Kidney epithelial cell (primary cell): ENCODE measurements at places on chromosomes 3 and 15.

- no peak for DNase-seq
These were observed 21.8 kb upstream of the GPR156 start for GRCh38 chr3:120306519-120307455.

DNA sequence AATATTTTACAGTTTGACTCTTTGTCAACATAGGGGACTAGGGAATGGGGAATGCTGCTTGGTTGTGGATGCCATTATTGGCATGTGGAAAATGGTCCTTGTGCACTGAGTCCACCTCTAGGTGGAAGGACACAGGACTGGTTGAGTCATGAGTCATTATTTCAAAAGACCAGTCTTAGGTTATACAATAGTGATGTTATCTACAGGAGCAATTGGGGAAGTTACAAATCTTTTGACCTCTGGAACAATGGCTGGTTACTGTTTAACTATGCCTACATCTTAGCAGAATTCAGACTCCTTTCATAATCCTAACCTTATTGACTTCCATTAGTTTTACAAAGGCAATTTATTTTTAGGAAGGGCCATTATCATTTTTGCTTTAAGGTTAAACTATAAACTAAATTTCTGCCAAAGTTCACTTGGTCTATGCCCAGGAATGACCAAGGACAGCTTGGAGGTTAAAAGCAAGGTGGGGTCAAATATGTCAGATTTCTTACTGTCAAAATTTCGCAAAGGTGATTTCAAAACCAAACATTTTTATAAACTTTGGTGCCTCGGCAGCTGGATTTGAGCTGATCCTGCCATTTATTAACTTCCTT lies 11.8 kb upstream of the CCR8 start:
- DNase-seq = peak; percentile 29

GRCh38 chr3:131501949-131502348 lies 822 bp downstream of the MRPL3 start:
- DNase-seq = no peak

DNA sequence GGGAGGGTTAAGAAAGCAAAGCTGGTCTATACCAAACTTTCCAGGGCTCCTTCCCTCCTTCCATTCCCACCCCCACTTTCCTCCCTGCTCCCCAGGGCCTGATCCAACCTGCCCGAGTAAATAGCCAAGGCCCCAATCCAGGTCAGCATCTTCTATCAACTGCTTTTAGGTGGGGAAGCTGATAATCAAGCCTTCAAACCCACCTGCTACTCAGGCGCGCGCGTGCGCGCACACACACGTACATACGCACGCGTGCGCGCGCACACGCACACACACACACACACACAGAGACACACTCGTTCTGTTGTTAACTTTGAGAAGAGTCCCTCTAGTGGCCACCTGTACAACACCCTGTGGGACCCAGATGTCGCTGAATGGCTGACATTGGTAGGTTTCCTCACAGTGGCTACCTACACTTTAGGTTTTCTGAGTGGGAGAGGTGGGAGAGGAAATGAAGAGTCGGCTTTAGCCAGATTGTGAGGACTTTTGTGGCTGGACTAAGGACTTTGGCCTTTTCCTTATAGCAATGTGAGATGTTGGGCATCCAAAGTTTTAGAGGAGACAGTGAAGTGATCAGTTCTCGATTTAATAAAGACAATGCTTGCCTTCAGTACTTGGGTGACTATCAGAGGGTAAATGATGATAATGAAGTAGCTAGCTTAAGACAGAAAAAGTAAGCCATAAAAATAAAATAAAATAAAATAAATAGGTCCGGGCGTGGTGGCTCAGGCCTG lies 179.9 kb upstream of the C2CD4B start:
- DNase-seq = peak; percentile 56

- DNase-seq = no peak
These were observed 37.9 kb downstream of the PPCDC start for GRCh38 chr15:75061272-75061671.

DNA sequence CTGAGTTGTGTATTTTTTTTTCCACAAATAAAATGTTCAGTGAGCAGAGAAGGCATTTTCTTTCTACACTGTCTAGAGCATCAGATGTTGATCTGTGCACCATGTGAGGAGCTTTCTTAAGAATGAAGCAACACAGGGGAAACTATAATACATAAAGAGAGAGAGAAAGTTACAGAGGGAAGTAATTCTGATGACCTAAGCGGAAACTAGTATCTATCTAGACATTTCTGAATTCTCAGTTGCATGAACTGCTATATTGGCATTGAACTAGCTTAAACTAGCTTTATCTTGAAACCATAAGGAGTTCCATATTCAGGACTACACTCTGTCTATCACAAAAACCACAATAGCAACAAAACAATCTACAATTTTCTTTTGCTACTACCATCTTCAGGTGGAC lies 822.4 kb downstream of the VGLL3 start:
- DNase-seq = no peak
